ENCODE measurements at places on chromosomes 7 and 10.

DNA sequence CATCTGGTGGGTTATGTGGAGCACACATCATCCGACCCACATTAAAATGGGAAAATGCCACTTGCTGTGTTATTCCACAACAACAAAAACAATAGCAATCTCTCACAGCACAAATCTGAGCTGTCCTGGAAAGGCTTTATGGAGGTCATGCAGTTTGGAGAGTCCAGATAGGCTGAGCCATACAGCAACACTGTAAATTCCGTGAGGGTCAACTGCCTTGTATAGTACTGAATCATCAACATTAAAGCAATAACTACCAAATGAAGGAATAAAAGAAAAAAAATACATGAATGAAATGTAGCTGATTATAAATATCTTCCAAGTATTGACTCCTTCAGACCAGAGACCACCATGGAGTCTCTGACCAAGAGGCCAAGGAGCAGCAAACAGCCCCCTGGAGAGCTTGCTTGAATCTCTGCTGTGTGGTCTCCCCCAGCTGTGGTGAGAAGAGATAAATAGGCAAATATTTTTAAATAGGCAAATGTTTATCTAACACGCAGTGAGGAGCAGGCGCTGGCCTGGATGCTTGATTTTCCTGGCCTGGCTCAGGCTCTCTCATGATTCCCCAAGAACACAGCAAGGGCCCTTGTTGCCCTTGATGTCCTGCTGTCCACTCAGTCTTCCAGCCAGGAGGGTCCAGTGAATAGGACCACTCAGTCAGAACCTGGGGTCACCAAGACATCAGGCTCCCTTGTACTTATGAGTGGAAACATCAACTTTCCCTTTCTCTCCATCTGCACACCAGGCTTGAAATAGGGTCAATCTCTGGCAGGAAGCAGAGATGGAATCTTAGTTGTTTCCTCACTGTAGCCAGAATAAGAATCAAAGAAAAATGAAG, 1021.3 kb downstream of the XPNPEP1 start:
- DNase-seq, result no peak

GRCh38 chr10:65213170-65213569, 1692.0 kb downstream of the REEP3 start:
- DNase-seq, result no peak

- DNase-seq, result no peak
Observed at GRCh38 chr7:149760538-149760937, 12.8 kb downstream of the ZNF467 start.

DNA sequence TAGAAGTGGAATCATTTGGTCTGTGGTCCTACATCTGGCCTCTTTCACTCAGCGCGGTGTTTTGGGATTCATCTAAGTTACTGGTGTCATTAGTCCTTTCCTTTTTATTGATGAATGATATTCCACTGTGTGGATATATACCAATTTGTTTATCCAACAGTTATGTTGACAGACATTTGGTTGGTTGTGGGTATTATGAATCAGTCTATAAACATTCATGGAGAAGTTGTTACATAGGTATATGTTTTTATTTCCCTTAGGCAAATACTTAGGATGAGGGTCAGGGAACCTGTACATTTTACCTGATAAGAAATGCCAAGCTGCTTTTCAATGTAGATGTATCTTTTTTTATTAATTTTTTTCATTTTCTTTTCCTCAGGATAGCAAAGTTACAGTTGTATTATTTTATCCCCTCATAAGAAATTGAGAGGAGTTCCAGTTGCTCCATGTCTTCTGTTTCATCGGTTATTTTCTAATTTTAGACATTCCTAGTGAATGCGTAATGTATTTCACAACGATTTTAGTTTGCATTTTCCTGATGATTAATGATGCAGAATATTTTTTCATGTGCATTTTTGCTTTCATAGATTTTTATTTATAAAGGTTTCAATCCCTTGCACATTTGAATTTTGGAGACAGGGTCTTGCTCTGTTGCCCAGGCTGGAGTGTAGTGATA, 203.8 kb upstream of the SH2B2 start:
- DNase-seq, result no peak

DNA sequence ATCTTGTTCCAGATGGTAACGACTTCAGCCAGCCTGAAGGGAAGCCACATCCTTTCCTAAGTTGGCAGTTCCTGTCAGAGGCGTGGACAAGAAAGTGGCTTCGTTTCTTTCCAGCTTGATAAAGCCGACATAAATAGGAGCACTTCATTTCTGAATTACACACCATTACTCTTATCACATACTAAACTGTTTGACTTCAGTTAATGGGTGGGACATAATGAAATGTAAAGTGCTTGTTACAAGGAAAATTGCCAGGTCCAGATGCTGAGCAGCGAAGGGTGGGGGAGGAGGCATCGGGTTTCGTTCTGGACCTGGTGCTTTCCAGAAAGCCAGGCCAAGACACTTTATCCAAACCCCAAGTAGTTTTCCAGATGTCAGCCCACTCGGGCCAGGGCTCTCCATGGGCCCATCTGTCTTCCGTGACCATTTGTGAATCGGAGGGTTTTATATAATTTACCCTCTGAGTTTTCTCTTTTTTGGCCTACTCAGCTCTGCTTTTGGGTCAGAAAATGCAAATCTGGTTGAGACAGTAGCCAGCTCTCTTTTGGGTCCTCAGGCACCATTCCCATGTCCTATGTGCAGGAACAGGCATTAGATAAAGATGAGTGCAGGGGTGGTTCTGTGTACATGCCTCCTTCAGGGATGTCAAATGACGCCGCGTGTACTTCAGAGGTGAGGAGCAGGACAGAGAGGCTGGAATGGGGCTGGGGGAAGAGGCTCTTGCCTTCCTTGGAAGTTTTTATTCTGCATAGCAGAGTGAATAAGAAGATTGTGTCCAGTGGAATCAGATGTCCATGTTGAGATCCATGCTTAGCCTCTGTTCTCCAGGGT, 90.2 kb downstream of the TACC2 start:
- no peak for DNase-seq

DNA sequence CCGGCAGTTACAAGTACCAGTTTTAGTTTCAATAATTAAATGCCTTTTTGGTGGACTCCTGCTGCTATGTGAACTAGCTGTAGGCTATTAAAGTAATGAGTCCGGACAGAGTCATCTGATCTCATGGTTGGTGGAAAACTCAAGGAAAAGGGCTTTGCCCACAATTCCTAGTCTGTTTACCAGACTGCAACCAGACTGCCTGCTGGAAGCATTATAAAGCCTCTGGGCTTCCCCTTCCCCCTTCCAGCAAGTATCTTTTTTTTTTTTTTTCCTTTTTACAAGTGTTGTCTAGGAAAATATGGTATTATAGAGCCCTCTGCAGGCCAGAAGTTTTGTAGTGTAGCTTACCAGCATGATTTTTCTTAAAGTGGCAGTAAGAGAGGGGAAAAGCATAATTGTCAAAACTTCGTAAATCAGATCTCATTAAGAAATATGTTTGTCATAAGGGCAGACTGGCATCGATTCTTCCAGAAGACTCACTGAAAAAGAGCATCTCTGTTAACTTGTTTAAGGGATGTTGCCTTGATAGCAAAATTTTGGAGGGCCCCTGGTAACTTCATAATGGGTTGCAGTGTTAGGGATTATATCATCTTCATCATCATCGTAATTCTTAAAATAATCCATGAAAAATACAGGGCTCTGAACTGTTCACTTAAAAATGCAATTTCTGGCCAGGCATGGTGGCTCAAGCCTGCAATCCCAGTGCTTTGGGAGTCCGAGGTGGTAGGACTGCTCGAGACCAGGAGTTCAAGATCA, 181.3 kb downstream of the TAX1BP1 start:
- DNase-seq, result peak; percentile 56

DNA sequence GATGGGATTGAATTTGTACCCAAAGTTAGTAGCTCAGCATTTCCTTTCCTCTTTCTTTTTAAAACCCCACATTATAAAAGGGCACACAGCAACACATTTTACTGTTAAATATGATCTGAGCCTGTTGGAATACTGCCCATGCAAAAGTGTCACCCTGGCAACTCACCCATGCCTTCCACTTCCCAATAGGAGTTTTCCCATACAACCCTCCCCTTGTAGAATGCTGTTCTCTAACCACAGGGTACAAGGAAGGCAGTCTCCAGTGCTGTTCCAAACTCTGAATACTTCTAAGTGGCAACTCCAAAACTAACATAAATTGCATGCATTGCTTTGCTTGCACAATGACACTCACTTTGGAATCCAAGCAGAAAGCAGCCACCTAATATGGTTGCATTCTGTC, 60.8 kb downstream of the NRCAM start:
- DNase-seq, result no peak

DNA sequence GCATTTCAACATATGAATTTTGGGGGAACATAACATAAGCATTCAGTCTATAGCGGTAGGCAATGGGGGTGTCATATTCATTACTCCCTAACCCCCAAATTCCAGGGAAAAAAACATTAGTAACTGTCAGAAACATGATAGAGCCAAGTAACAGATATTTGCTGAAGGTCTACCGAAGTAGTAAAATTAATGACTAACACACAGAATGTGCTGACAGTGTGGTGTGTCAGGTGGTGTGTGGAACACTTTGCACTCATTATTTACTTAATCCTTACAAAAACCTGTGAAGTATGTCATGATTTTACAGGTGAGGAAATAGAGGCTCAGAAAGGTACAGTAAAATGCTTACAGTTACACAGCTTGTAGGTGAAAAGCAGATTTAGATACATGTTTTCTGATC, 85.4 kb upstream of the RHOBTB1 start:
- no peak for DNase-seq

DNA sequence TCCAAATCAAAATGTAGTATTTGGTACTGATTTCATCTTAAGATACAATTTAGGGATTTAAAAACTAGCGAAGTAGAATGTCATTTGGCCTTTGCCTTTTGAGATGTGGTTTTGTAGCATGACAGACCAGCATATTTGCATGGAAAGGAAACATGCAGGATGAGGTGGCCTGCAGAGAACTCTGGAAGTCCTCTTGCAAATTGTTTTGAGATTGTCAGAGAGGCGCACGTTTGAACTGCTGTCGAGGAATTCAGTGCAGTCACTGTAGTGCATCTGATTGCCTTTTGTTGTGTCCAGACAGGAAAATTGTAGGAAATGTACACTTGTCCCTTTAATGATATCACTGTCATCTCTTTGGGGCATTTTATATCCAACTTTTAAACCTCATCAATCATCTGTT, 136.7 kb downstream of the CELF2 start:
- no peak for DNase-seq

DNA sequence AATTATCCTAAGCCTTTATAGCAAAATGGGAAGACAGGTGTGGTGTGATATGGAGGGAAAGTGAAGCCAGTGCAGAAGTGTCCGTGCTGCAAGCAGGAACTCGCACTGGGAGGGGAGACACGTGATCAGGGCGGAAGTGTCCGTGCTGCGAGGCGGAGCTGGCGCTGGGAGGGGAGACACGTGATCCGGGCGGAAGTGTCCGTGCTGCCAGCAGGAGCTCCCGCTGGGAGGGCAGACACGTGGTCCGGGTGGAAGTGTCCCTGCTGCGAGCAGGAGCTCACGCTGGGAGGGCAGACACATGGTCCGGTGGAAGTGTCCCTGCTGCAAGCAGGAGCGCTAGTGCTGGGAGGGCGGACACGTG, 40.5 kb upstream of the PRKAR1B start:
- no peak for DNase-seq

DNA sequence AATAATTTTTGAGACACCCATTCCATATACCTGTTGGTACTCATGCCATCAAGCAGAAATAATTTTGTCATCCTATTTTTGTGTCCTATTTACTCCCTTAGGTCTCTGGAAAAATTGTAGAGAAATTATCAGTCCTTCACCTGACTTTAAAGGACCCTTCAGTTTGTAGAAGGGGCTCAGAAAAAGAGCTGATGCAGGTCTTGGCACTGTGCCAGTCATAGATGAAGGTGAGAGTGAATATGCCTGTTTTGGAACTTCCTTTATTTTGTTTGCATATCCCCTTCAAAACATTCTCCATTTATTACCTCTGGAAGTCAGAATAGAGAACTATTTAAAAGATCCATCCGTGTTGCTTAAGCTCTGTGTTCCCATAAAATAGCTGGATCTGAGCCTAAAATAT, 321.0 kb upstream of the TPK1 start:
- no peak for DNase-seq

DNA sequence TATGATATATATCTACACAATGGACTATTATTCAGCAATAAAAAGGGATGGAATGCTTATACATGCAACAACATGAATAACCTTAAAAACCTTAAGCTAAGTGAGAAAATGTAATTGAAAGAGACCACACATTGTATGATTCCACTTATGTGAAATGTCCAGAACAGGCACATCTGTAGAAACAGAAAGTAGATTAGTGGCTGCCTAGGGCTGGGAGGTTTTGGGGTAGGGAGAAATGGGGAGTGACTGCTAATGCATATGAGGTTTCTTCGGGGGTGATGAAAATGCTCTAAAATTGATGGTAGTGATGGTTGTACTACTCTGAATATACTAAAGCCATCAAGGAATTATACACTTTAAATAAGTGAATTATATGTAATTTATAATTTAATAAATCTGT, 14.7 kb downstream of the SLC16A9 start:
- DNase-seq, result no peak

GRCh38 chr7:152120776-152121175, 95.3 kb downstream of the GALNT11 start:
- no peak for DNase-seq

DNA sequence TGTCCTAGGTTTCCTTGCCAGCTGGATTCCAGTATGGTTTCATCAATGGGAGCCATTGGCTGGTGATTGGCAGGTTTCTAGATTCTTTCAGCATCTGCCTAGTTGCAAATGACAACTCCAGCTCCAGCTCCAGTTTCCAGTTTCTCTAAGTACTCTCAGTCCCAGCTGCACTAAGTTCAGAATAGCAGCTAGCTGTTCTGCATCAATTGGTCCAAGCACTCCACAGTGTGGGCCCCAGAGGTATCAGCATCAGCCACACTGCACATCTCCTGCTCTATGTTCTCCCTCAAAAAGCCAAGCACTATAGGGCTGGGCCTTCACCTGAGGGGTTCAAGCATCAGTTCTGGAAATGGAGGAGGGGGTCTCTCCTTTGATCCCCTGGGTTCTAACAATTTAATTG, 143.4 kb downstream of the VPS50 start:
- no peak for DNase-seq

- DNase-seq, result peak; percentile 35
Observed at GRCh38 chr7:42292991-42293521, 56.0 kb upstream of the GLI3 start.

- DNase-seq, result no peak
Observed at GRCh38 chr10:12269056-12269455, 73.1 kb downstream of the CDC123 start.

- no peak for DNase-seq
Observed at GRCh38 chr7:158384746-158385145, 202.9 kb downstream of the PTPRN2 start.

DNA sequence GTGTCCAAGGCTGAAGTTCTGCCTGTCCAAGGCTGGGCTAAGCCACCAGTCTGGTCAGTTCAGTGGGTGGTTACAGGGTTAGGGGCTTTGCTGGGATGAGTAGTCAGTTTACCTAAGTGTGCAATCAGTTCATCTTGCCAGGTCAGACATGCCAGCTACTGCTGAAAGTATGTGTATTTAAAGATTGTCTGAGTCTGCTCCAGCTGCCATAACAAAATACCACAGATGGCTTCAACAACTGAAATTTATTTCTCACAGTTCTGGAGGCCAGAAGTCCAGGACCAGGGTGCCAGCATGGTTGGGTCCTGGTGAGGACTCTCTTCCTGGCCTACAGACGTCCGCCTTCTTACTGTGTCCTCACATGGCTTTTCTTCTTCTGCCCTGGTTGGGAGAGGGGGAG, 52.4 kb upstream of the TNS3 start:
- no peak for DNase-seq
